ENCODE measurements at places on chromosomes 5 and 9.

DNA sequence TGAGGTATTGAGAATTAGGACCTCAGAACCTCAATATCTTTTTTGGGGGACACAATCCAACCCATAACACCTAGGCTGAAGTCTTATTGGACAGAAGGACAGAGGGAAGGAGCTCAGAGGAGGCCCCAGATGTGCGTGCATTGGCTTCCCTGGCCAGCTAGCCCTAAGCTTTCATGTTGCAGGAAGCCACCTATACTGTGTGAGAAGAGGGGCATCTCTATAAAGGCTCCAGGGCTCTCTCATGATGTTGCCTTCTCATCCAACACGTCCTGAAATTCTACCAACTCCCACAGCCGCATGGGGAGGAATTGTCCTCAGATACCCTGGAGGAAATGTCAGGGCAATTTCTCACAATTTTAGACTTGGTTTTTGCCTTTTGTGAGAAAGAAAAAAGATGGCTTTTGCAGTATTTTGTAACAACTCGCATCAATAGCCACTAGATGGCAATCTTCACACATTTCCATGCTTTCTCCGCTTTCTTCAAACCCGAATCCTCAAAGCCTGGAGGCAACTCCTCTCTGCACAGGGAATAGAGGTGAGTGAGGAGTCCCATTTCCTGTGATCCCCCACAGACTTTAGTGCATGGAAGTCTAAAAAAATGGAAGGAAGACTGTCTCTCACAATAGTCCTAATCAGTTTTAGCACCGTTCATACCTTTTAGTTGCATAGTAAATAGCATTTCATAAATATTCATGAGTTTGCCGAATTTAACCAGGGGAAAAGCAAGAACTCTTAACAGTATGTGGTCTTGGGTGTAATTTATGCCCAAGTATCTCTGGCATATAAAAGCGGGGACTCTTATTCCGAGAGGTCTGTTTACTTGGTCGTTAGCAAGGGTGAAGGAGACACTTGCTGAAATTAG lies 7.4 kb upstream of the PPP3R2 start:
- no peak for DNase-seq

- no peak for DNase-seq
Observed at GRCh38 chr9:113547501-113547900, 84.0 kb downstream of the RGS3 start.

DNA sequence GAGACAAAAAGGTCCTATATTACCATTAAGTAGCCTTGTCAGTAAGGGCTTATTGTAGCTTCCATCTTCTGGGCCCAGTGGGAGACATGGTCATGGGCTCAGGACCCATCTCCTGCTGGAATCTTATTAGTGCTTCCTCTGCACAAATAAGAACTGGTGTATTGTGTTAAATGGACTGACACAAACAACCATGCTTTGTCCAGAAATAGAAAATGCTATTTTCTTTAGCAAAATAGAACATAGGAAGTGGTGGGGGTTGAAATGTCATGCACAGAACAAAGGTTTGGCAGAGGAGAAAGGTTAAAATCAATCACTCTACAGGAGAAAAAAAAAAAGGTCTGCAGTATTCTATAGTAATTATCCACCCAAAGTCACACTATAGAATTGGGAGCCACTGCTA lies 252.2 kb downstream of the ELAVL2 start:
- DNase-seq, result no peak

GRCh38 chr5:37248421-37248969 lies 681 bp downstream of the CPLANE1 start:
- DNase-seq, result no peak

GRCh38 chr5:13625616-13626198 lies 318.8 kb downstream of the DNAH5 start:
- no peak for DNase-seq

DNA sequence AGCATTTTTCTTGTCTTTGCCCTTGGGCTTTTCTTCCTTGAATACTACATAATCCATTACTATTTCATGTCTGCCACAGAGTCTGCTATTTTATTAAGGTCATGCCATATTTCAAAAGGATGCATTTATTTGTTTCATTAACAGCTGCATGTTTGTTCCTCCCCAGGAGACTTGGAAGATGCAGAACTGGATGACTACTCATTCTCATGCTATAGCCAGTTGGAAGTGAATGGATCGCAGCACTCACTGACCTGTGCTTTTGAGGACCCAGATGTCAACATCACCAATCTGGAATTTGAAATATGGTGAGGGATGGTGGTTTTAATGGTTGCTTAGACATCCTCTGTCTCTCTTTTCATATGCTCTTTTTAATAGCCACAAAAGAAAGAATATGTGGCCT lies 4.0 kb downstream of the IL7R start:
- DNase-seq, result no peak

DNA sequence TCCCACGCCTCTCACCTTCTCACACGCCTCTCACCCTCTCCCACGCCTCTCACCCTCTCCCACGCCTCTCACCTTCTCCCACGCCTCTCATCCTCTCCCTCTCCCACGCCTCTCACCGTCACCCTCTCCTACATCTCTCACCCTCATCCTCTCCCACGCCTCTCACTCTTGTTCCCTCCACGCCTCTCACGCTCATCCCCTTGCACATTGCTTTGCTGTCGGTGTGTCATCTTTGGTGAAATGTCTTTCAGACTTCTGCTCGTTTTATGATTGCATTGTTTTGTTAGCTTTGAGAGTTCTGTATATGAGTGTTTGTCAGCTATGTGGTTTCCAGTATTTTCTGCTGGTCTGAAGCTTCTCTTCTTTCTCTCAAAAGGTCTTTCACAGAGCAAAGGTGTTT lies 102.7 kb downstream of the EHMT1 start:
- no peak for DNase-seq

DNA sequence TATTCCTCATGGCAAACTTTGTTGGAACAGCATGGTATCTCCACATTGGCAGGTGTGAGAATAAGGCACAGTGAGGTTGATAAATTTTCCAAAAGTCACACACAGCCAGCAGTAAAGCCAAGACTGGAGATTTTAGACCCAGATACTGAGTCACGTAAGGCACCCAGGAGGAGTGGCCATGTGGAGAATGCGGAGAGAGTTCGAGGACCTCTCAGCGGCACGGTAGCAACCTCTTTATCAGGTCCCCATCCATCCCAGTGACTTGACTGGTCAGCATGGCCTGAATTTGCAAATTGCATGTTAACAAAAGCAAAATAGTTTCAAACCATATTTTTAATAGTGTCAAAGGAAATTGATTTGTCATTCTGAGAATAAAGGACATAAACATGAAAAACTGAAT lies 183.4 kb downstream of the DOCK8 start:
- DNase-seq, result no peak

GRCh38 chr9:16112116-16112515 lies 559.3 kb downstream of the CCDC171 start:
- no peak for DNase-seq

DNA sequence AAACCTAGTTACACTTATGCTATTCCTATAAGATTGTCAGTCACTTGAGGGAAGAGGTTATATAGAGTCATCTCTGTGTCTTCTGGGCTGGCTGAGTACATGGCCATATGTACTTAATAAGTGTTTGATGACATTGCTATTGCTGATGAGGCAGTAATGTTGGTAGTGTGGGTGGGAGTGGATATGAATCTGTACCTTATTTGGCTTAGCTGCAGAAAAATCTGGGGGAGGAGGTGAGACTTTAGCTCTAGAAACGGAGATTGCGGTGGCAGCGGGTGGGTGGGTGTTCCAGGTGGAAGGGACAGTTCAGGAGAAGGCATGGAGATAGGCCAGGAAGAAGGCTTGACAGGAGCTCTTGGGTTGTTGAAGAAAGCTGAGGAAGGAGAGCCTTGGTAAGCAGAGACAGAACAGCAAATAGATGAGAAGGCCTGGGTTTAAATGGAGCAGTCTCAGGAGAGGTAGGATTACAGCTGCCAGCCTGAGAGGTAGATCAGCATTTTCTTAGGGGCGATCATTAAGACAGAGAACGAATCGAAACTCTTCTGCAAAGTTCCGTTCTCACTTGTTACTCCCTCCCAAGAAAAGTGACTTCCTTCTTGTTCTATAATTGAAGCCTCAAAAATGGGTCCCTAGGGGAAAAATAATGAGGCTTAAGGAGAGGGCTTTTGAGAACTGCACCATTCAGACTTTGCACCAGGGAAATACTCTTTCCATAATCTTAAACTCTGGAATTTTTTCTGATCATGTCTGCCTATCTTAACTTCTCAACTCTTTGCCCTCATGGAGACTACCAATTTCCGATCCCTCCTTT lies 160.5 kb downstream of the UNC13B start:
- no peak for DNase-seq

DNA sequence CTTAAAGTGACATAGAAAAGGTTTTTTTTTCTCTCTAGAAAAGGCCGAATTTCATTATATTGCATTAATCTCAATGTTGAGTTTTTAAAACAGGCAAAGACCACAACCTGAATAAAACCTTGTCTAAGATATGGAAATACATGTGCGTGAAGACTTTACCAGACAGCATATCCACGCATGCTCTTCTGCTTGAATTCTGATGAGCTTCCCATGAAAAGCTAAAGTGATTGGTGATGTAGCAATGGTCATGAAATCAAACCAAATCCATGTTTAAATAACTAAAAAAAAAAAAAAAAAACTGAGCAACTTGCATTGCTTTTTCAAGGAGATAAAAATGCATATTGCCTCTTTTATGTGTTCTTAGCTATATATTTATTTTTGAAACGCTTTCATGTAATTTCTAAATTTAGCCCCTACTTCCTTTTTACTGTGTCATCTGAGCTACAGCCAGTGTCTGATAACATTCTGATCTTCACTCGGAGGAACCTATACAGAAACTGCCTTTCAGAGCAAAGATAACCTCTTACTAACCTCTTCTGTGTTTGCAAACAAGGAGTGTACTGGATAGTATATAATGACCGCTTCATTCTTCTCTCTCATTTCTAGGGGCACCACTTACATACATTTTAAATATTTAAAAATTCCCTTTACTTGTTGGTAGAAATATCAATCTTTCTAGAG lies 179.1 kb upstream of the GNA14 start:
- no peak for DNase-seq

- no peak for DNase-seq
Observed at GRCh38 chr5:142825378-142826089, 55.4 kb downstream of the ARHGAP26 start.

DNA sequence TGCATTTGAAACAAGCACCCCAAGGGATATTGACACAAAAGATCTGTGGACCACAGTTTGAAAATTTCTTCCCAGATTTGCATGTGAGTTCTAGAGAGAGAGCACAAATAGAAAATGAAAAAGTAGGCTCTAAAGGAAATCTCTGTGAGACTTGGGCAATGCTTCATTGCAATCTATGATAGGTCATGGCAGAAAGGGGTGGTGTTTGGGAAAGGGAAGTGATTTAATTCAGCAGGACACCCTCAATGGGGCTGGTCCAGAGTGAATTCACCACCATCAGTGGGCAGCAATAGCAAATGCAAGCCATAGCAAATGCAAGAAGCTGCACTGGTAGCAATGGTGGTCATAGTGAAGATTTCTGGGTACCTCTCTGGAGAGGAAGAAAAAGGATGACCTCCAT lies 58.1 kb downstream of the ANKRD55 start:
- no peak for DNase-seq

DNA sequence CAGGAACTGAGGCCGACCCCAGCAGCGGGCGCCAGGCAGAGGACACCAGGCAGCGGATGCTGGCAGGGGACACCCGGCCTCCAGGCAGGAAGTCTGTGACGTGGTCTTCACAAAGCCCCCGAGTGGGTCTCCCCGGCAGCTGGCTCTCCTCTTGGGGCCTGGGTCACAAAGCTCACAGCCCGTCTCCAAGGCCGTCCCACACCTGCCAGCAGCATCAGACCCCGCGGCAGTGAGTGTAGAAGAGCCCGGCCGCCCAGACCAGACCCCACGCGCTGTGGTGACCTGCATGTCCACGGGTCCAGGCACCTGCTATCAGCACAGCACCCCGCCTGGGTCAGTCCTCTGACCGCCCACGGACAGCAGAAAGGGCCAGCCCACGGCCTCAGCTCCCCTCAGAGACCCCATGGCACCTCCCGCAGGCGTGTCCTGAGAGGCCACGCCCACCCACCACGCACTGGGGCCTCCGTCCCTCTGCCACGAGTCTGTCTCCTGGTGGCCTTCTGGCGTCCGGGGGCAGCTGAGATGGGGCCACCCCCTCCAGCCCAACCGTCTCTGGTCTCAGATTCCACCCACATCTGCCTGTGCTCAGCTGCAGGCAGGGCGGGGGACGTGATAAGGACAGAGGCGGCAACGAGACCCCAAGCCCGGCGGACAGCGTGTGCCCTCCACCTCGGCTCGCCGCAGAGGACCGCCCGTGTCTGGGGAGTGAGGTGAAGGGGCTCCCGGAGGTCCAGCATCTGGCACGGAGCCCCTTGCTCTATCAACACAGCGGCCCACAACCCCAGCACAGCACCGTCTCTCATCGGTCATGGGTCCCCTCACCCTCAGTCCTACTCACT lies 34.2 kb downstream of the EXD3 start:
- DNase-seq, result no peak

DNA sequence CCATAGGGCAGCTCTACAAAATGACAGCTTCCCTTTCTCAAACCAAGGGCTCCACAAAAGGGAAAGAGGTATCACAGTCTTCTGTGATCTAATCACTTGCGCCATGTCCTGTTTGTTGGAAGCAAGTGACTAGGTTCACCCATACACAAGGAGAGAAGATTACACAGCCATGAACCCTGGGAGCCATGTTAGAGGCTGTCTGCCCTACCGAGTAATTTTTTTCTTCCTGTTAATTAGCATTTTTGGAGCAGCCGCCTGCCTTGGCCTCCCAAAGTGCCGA lies 33.2 kb upstream of the GOLPH3 start:
- DNase-seq, result no peak

DNA sequence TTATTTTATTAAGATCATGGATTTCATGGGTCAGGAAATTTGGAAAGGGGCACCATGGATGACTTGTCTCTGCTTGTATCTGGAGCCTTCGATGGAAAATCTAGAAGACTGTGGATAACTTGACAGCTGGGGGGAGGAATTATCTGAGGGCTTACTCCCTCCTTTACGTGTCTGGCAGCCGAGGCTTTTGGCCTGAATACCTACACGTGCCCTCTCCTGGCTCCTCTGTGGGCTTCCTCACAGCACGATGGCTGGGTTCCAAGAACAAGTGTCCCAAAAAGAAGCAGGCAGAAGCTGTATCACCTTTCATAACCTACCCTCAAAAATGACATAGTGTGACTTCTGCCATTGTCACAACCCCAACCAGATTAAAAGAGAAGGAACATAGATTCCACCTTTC lies 228.9 kb downstream of the GRIA1 start:
- DNase-seq, result no peak

DNA sequence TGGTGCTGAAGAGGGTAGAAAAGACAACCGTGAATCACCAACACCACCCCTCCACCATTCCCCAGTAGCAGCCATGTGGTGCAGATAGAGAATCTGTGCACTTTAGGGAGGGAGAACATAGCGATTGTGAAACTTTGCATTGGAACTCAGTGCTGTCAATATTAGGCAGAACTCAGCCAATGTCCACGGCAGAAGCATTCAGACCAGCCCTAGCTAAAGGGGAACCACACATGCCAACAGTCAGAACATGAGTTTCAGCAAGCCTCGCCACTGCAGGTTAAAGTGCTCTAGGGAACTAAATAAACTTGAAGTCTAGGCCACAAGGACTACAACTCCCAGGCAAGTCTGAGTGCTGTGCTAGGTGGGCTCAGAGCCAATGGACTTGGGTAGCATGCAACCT lies 38.5 kb upstream of the DEPDC1B start:
- no peak for DNase-seq
